ENCODE measurements at places on chromosomes 16 and 17.
A peak's percentile ranks its signal among the peaks of the same experiment; 100 is the strongest.

GRCh38 chr16:55494994-55495421 is 13.9 kb upstream of the LPCAT2 start:
- no peak for DNase-seq

GRCh38 chr16:73418051-73418450 is 370.1 kb upstream of the ZFHX3 start:
- DNase-seq = no peak

GRCh38 chr17:63540590-63540989 is 9.7 kb upstream of the DCAF7 start:
- no peak for DNase-seq

GRCh38 chr16:86355951-86356350 is 154.4 kb upstream of the FOXF1 start:
- DNase-seq = no peak

DNA sequence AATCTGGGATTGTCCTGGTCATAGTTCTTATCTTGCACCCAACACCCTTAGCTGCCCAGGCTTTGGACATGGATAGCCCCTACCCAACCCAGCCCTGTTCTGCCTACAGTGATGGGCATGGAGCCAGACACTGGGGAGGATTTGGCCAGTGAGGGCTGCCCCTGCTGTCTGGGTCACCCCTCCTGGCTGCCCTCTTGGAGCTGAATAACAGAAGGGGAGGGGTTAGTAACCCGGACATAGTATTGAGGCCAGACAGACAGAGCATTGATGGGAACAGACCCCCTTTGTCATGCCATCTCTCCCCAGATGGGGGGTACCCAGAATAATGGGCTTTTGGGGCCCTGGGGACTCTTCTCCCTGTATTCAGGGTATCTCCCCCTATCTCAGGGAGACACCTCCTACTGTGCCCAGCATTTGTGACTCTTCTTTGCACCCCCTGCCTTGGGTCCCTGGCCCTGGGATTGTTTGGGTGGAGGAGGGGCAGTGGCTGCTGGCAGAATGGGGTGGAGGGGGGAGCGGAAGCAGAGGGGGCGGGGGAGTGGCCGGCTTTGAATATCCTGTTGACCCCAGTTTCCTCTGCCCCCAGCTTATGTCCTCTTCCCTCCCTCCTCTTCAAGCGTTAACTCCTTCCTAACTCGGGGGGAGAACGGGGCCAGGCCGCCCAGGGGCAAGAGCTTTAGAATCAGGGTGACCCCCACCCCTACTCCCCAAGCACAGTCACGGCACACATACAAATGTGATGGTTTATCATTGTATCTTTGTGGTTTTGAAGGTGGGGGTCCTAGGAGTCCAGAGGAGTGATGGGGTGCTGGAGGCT is 17.0 kb downstream of the GJD3 start:
- no peak for DNase-seq

GRCh38 chr17:4049546-4049945 is 85.3 kb upstream of the ATP2A3 start:
- DNase-seq = no peak

- DNase-seq = peak; percentile 1
Observed at GRCh38 chr16:73572135-73572828, 524.4 kb upstream of the ZFHX3 start.

- DNase-seq = no peak
Observed at GRCh38 chr17:57366177-57366557, 109.8 kb downstream of the MSI2 start.
